ENCODE measurements at places on chromosomes 12 and 14. TPM values are rescaled to one million over a fixed set of nuclear protein-coding genes. Genes with fewer than 3 reads are reported as not detected.

TMEM117 gene
- total RNA-seq, result 12.4 TPM

PRIMA1 gene
- total RNA-seq, result not detected

PAWR gene
- 92.0 TPM for total RNA-seq

AVPR1A gene
- 0.13 TPM for total RNA-seq

KRT8 gene
- 1,322 TPM for total RNA-seq

LTB4R2 gene
- 1.5 TPM for total RNA-seq

FOXM1 gene
- total RNA-seq, result 12.2 TPM

DBX2 gene
- not detected for total RNA-seq

KRT77 gene
- not detected for total RNA-seq

LRRC74A gene
- not detected for total RNA-seq

ZFP36L1 gene
- total RNA-seq, result 144 TPM

LUM gene
- total RNA-seq, result 0.67 TPM

GALNT8 gene
- total RNA-seq, result 0.55 TPM

LRIG3 gene
- 57.9 TPM for total RNA-seq

GRCh38 chr14:63663428-63664341 is 22.0 kb upstream of the WDR89 start:
- DNase-seq, result no peak

DNA sequence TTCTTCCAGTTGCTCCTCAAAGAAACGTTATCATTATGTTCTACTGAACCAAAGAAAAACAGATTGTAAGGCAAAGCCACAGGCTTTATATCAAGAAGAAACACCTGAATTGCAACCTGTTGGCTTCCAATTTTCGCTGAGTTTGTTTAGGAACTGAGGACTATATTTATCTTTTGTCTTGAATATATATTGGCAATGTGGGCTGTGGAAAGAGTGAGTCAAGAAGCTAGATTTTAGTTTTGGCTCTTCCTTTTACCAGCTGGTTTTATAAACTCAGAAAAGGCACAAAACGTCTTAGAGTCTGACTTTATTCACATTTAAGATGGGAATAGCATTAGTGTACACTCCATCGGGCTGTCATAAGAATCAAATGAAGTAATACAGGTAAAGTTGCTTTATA is 10.4 kb upstream of the PTHLH start:
- no peak for DNase-seq

- peak; percentile 49 for DNase-seq
Measured at GRCh38 chr14:59320763-59321625, 132.5 kb downstream of the DAAM1 start.

DNA sequence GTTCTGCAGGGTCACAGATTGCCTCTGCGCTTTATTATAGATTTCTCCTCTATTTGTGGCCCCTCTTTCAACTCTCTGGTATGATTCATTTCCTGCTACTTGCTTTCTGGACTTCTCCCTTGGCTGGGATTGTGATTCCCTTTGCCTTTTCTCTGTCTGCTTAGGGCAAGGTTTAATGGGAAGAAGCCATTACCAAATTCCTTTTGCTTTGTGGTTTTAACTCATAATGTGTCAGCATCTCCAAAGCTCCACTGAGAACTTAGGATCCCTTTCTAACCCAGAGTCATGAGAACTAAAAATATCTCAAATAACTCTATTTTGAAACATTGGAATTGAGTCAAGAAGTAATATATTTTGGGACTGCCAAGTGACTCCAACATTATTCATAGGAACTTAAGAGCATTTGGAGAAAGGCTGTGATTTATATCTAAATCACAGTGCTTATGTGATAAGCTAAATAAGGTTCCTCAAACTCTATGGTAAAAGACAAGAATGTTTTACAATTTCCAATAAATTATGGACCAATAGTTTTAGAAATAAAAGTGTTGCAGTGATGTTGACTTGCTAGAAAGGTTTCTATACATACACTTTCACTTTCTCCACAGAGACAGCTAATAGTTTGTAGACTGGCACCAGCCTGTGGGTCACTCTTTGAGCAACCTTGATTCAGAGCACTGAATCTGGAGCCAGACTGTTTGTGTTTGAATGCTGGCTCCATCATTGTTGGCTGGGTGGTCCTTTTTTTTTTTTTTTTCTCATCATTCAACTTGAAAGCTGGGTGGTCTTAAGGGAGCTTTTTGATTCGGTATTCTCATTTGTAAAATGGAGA is 93.9 kb downstream of the DACT1 start:
- DNase-seq, result peak; percentile 97

DNA sequence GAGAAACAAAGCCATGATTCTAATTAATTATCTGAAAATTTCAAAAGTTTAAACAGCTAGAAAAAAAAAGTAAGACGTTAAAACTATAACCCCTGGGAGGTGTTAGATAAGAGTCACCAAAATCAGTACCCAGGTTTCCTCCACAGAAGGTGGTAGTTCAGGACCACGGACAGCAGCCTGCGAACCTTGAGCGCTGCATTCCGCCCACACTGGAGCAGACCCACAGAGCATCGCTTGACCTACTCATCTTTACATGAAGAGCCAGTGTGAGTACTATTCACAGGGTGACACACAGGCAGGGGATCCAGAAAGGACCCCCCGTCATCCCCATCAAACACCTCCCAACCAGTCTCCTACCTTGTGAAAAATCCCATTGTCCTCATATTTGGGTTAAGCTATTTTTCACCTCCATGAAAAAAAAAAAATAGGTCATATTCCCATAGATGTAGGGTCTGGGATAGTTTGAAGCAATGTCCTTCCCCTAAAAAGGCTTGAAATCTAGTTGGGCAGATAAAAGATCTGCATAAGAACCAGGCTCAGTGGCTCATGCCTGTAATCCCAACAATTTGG is 8.8 kb upstream of the CHGA start:
- DNase-seq, result no peak

GRCh38 chr12:6792522-6793201 is 3.3 kb downstream of the CD4 start:
- DNase-seq, result no peak

GRCh38 chr12:26520109-26520508 is 312.9 kb downstream of the ITPR2 start:
- no peak for DNase-seq

GRCh38 chr12:2681450-2682205 is 113.1 kb upstream of the FKBP4 start:
- DNase-seq, result no peak

GRCh38 chr12:45049912-45050750 is 768 bp downstream of the DBX2 start:
- DNase-seq, result no peak

DNA sequence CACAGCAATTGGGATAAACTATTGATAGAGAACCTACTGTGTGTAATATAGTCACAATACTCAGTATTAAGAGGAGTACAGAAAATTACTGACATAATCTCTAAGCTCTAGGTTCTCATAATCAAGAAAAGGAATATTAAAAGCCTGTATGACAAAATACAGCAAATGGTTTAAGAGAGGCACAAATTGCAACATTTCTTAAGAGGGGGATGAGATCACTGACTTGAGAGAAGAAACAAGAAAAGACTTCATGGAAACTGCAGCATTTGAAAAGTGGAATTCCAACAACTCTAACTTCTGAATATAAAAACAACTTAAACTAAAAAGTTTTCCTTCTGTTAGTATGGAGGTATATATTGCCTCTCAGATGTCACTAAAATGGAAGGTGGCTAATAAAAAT is 89.7 kb downstream of the NUMB start:
- no peak for DNase-seq

- DNase-seq, result no peak
Measured at GRCh38 chr12:2960390-2960956, 1.3 kb downstream of the TEAD4 start.

GRCh38 chr14:102757646-102758045 is 19.6 kb upstream of the TRAF3 start:
- no peak for DNase-seq

DNA sequence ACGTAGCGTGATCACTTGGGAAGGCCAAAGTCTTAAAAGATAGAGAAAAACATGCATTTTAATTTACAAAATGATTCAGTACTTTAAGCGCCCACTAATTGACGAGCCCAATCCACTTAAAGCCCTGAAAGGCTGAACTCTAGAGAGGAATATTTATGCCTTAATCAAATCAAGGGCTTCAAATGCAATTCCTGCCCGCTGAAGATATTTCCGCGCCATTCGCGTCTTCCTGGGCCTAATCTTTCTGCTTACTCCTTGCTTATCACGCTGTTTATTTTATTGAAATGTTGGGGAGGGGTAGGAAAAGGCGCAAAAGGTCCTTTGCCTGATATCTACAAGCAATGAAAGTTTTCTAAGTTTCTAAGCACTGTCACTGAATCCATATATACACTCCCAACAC is 4.0 kb downstream of the TBX3 start:
- DNase-seq, result no peak

DNA sequence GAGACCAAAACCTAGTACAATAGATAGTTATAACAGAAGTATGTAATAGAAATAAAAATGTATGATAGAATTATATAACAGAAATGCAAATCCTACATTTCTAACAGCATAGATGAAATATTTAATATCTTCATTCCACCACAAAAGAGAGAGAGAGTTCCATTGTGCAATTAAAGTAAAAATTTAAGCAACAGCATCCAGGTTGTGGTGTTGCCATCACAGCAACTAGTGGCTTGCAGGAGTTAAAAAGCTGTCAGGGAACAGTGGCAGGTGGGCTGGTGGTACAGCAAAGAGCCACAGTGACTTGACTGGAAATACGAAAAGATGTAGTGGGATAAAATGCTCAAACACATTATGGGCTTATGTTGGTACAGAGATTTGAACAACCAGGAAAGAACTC is 57.1 kb upstream of the MDM1 start:
- DNase-seq, result no peak

DNA sequence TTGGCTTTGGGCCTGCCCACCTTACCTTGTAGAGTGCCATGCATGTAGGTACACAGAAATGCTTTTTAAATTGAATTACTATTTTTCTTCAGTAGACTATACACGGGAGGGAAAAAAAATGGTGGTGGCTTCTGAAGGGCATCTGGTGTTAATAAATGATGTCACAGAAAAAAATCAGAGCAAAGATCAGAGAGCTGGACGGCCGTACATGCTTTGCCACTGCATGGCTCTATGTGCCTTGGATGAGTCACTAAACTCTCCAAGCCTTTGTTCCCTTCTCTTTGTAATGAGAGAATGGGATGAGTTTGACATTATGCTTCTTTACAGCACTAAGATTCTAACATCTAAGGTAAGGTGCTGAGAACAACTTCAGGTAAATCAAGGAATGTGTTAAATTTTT is 376.4 kb upstream of the DDHD1 start:
- DNase-seq, result no peak

GRCh38 chr12:56119361-56119796 is 1.3 kb downstream of the ZC3H10 start:
- DNase-seq, result peak; percentile 79

- DNase-seq, result no peak
Measured at GRCh38 chr14:48914382-48914781, 671.8 kb downstream of the RPS29 start.

GRCh38 chr14:63039866-63040265 is 5.4 kb downstream of the KCNH5 start:
- peak; percentile 43 for DNase-seq
